Cerebellum (tissue), 4 donors: ENCODE measurements at places on chromosomes 11 and 22. TPM values are rescaled to one million over a fixed set of nuclear protein-coding genes. Genes with fewer than 3 reads are reported as not detected.

The ASCL2 gene
- total RNA-seq: 1.7 TPM

The SYT8 gene
- total RNA-seq: not detected

The AGBL2 gene
- 3.6 TPM for total RNA-seq

The OR8D4 gene
- total RNA-seq: 0.18 TPM

DNA sequence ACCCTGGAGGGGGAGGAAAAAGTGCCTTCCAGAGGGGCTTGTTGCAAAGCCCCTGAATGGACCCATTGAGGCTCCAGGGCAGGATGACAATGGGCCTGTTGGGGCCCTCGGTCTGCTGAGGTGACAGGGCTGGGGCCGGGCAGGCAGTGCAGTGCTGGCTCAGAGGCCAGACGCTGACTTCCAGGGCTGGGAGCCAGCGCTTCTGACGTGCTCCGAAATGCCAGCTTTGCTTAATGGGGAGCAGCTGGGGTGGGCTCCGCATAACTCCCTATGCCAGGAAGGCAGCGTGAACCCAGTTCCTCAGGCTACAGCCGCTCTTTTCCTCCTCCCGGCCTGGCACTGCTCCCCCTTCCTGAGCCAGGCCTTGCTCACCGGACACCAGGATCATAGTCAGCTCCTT is 17.7 kb downstream of the NAV2 start:
- DNase-seq: peak; percentile 91

- no peak for DNase-seq
Measured at GRCh38 chr22:36289406-36289870, 36.5 kb downstream of the APOL1 start.

GRCh38 chr22:25148149-25148691 is 51.4 kb upstream of the CRYBB3 start:
- DNase-seq: no peak

DNA sequence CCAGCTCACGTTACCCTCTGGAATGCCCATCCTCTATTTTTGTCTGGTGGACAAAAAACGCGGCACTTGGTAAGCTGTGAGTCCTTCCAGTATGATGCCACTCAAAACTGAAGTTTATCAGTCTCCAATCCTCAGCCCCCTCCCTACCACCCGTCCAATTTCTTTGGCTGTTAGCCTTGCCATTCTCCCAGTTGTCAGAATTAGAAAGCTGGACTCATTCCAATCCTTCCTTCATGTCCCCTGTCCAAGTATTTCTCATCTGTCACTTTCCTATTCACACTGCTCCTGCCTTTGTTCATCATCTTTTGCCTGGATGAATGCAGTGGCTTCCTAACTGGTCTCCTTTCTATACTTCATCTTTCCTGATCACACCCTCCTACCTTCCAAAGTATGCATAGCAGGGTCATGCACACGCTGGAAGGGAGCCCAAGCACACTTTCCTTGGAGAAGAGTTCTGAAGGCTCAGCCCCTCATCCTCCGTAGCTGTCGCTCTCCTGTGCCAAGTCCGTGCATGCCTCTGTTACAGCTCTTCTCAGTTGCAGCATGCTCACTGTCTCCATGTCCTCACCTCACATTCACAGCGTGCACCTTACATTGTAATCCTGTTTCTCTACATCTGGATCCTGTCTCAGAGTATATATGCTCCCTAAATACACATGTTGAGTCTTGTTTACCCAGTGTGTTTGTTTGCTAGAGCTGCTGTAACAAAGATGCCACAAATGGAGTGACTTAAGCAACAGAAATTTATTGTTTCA is 19.4 kb downstream of the APLP2 start:
- no peak for DNase-seq

DNA sequence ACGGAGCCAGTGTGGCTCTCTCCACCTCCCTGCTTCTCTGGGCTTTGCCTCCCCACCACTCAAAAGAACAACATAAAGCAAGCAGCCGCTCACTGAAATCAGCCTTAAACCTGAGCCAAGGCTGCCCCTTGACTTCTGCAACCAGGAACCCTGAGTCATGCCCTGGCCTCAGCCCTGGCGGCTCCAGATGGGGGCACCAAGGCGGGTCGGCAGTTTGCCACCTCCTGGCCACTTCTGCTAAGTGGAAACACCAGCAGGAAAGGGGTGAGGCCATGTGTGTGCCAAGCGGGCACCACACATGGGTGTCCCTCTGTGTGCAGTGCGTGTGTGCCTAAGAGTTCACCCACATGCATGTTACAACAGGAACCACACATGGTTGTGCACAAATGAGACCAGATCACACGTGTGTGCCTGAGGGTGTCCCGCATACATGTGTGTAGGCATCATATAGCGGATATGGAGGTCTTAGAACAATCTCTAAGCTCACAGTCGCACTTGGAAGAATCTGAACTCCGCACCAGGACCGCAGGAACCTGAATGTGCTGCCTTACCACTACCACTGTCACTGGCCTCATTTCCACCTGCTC is 221.2 kb downstream of the MN1 start:
- DNase-seq: no peak

GRCh38 chr11:111549196-111549868 is 8.8 kb downstream of the LAYN start:
- DNase-seq: no peak

DNA sequence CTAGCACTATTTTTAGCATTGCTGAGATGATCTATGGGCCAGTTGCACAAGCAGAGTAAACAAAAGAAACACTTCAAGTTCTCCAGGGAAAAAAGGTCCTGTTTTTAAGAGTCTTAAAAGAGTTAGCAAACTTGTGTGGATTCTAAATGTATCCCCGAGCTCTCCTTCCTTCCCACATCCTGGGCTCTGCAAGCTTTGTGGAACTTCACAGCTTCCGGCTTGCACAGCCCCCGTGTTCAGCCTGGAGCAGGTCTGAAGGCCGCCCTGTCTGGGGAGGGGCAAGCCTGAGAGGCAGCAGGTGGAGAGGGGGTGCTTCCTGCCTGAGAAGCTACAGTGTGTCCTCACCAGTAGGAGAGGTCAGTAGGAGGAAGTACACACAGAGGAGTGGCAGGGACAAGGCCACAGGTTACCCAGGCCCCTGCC is 35.1 kb upstream of the SUSD2 start:
- DNase-seq: no peak

DNA sequence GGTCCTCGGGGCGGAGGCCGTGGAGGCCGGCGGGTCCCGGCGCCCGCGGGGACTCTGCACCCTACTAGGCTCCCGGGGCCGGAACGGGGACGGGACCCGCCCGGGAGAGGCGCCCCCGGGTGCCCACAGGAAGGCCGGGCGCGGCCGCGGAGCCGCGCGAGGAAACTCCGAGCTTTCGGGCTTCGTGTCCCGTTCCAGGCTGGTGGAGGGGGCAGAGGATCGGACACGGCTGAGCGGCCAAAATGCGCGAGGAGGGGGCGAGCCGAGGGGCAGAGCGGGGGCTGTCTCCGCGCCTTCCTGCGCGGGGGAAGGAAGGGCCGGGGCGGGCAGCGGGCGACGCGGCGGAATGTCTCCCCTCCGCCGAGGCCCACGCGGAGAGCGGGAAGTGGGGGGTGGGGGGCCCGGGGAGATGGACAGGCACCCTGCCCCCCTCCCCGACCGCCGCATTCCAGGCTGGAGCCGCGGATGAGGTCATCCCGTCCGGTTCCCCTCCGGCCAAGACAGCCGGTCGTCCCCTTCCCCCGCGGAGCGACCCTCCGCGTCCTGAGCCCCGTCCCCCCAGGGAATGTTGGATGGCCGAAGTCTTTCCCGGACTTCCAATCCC is 430 bp downstream of the CDC42EP1 start:
- DNase-seq: no peak

DNA sequence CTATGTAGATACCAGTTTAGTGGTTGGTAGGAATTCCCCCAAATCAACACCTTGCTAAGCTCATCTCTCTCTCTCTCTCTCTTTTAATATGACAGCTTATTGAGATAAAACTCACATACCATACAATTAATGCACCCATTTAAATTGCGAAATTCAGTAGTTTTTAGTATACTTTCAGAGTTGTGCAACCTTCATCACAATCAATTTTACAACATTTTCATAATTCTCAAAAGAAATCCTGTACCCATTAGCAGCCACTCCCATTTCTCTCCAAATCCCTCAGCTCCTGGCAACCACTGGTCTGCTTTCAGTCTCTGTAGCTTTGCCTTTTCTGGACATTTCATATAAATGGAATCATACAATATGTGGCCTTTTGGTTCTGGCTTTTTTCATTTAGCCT is 13.3 kb downstream of the NNMT start:
- DNase-seq: no peak

GRCh38 chr11:15113381-15113780 is 1.3 kb upstream of the INSC start:
- no peak for DNase-seq

DNA sequence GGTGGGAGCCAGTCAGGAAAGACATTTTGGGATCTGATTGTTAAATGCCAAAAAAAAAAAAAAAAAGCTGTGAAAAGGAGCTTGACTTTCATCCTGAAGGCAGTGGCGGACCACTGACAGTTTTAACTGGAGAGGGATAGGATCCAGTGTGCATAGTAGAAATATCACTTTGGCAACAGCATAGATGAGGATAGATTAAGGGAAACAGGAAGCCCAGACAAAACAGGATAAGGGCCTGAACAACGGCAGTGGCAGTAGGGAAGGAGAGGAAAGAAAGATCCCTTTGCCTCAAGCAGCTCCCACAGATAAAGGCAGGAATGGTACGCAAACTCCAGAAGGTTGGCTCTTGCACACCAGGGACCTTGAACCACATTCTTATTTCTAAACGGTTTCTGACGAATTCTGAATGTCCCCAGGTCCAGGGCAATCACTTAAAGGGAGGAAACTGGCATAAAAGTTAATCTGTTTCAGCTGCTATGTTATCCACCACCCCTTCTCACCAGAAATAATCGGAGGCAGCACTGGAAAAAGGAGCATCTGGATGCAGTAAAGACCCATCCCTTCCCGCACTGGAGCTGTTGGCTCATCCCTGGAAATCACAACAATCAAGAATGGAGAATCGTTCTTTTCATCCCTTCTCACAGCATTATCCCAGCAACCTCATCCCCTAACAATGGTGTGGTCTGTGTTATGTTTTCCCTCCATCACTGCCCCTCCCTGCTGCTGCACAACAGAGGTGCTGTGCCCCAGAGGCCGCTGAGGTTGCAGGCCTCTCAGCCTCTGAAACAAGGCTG is 99.1 kb downstream of the GAB2 start:
- DNase-seq: no peak

- no peak for DNase-seq
Measured at GRCh38 chr22:43269246-43269645, 73.9 kb downstream of the SCUBE1 start.

GRCh38 chr22:39175353-39176142 is 23.1 kb upstream of the CBX7 start:
- no peak for DNase-seq

GRCh38 chr22:47619631-47620030 is 857.2 kb downstream of the TBC1D22A start:
- no peak for DNase-seq

GRCh38 chr22:32714458-32715430 is 86.8 kb upstream of the TIMP3 start:
- no peak for DNase-seq

DNA sequence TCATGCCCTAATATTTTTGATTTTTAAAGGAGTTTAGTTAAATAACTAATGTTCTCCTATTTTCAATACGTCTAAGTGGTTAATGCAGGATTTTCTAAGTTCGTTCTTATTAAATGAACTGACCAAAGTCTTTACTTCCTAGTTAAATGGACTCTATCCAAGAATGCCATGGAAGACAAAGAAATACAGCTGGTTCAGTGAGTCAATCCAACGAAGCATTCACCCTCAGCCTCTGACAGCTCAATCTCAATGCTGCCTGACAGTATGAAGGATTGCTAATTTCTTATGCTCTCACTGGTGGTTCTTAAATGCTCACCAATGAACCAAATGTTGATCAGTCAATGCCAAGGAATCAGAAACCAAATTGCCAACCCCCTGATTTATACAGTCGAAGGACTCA is 219.4 kb downstream of the CADM1 start:
- no peak for DNase-seq

DNA sequence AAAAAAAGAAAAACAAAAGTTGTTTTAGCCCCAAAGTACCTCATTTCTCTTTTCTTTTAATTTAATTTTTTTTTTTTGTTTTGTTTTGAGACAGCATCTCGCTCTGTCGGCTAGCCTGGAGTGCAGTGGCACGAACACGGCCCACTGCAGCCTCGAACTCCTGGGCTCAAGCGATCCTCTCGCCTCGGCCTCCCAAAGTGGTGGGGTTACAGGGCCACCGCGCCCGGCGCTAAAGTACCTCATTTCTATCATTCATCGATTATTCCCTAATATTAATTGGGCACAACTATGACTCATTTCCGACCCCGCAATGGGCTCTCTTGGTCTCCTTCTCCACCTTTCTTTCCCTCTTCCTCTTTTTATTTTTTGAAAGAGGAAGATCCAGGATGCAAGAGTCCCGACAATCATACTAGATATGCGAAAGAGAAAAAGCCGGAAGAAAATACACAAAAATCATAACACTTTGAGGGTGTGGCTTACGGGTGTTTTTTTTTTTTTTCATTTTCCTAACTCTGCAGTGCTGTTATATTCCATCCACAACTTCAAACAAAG is 475 bp upstream of the AIP start:
- DNase-seq: no peak

- DNase-seq: no peak
Measured at GRCh38 chr11:8702598-8702915, 20.0 kb downstream of the RPL27A start.

GRCh38 chr22:27794226-27794625 is 7.3 kb downstream of the MN1 start:
- no peak for DNase-seq

DNA sequence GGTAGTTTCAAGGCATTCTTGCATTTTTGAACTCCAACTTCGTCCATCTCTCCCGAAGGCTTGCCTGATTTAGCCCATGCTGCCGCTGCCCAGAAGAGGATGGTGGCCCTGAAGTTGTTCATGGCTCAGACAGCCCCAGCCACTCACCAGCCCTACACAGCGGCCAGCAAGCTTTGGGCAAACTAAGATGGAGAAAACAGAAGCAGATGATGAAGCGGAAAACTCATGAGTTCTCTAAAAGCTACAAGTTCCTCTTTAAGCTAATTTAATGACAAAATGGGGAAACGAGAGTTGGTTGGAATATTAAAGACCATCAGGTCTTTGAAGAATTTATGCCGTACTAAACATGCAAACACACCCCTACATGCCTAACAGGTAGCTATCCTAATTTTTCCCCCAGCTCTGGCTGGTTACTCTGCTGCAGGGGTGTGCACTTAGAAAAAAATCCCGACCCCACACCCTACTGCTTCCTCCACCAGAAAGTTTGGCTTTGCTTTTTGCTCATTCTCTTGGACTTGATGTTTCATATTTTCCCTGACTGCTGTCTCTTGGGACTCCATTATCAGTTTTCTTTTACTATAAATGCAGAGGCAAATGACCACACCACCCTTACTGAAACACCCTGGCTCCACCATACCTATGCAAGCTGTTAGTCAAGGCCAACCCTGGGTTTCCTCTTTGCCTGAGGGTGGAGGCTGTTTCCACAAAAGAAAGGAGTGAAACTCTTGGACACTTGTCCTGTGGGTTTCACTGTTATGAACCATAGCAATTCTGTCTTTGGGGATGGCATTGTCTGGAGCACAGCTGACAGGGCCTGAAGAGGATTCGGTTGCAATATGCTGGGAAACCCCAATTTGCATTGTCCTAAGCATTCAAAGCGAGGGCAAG is at the start of gene MPEG1:
MPEG1 (minus strand) TSS at position 184 of the 888 bp plus-strand sequence; CDS start at position 122, 62 bp downstream.
- DNase-seq: no peak

- no peak for DNase-seq
Measured at GRCh38 chr11:77775936-77776335, 44.6 kb downstream of the RSF1 start.

- DNase-seq: no peak
Measured at GRCh38 chr11:69640260-69640994, 529 bp upstream of the CCND1 start.
